Lower lobe of right lung (tissue), 2 donors: ENCODE measurements at places on chromosomes 16 and 17.

- peak; percentile 38 for DNase-seq
Observed at GRCh38 chr17:7190276-7190917, 11.2 kb upstream of the ASGR1 start.

DNA sequence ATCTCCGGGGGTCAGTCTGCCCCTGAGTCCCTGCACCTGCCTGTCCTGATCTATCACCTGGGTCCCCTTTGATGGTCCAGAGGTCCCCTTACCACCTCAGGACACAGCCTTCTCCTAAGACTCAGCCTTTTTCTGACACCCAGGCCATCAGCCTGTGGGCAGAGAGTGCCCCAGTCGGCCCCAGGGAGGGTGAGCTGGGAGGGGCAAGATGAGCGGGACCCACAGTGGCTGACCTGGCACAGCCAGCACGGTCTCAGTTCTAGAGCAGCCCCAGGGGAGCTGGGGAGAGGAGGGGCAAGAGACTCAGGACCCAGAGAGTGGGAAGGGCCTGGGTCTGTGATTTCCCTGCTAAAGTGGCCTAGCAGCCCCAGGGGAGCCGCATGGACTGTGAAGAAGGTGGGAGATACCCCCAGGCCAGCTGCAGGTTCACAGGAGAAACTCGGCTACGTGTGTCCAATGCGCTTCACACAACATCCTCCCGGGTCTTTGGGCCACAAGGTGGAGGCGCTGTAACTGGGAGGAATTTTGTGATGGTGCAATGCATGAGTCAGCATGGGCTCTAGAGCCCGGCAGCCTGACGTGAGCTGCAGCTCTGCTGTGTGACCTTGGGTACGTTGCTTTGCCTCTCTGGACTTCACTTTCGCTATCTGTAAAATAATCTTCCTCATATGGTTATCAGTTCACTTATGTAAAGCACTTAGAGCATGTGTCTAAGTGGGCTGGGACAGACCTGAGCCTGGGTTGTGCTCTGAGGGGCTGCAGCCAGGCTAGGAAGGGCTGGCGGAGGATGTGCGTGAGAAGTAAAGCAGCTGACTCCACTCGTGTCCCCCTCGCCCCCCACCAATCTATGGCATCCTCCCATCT lies 67.2 kb upstream of the LHX1 start:
- no peak for DNase-seq

DNA sequence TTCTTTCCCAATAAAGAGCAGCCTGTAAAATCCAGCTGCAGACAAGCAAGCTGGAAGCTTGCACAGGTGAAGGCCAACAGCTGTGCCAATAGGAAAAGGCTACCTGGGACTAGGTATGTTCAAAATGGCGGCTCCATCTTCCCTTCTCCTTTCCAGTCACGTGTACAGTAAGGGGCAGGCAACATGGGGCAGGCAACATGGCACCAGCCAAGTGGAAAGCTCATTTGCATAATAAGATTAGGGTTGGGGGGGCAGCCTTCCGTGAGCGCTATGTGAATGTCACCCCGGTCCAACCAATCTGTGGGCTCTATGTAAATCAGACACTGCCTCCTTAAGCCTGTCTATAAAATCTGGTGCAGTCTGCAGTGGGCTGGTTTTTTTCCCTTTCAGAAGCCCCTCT lies 31.3 kb downstream of the TVP23A start:
- no peak for DNase-seq

DNA sequence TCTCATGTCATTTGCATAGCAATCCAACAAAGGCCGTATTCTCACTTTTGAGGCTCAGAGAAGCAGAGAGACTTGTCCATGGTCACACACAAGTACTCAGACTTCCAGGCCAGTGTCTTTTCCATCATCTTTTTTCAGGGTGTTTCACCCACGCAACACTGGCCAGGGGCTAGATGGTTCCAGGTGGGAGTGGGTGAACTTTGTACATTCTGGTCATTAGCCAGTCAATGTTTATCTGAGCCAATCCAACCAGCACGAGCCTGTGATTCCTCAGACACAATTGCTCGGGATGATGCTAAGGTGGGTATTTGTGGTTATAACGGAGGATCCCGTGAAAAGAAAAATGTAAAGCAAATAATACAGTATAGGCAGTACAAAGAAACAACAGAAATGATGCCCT lies 56.3 kb downstream of the ZFHX3 start:
- DNase-seq, result no peak

- no peak for DNase-seq
Observed at GRCh38 chr16:6940968-6941367, 391.7 kb upstream of the RBFOX1 start.

GRCh38 chr17:49312722-49313121 lies 49.3 kb downstream of the ZNF652 start:
- no peak for DNase-seq

DNA sequence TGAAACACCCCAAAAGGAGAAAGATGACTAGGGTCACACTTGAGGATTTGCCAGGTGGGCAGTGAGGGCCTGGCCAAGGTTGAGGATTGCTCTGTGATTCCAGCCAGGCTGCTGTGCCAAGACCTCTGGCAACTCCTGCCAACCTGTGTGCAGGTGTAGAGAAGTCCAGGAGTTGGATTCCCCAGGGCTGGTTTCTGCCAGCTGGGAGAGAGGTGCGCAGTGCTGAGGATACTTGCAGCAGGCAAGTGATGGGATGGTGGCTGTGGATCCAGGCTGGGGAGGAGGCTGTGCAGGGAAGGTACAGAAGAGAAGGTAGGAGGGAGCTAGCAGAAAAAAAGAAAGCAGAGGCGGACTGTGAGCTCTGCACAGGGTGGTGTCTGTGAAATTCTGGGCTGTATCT lies 6.6 kb downstream of the RIPOR1 start:
- no peak for DNase-seq

GRCh38 chr16:86050591-86051367 lies 151.8 kb downstream of the IRF8 start:
- DNase-seq, result no peak

DNA sequence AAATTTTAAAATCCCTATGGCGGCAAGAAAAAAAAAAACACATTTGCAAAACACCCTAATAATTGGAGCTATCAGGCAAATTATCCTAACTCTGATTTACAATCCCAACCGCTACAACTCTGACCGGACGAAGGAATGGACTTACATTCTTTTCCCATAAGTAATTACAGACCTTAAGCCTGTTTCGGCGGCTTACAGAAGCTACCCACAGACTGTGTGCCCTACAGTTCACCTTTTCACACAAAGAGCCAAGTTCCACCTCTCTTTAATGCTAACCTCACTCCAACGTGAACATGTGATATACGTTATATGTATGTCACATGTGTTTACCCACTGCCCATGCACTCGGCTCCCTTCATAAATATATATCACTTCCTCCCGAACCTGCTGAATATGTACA lies 8.7 kb upstream of the MEAK7 start:
- DNase-seq, result no peak

- no peak for DNase-seq
Observed at GRCh38 chr17:5933430-5933829, 136.7 kb upstream of the WSCD1 start.
